Activated CD8-positive, alpha-beta memory T cell treated with anti-CD3 and anti-CD28 coated beads, Interleukin-2, amount 50 U/mL, for 4 hours (primary cell): ENCODE measurements at places on chromosomes 5 and 9.

- no peak for DNase-seq
Measured at GRCh38 chr5:36403632-36404311, 102.1 kb upstream of the RANBP3L start.

DNA sequence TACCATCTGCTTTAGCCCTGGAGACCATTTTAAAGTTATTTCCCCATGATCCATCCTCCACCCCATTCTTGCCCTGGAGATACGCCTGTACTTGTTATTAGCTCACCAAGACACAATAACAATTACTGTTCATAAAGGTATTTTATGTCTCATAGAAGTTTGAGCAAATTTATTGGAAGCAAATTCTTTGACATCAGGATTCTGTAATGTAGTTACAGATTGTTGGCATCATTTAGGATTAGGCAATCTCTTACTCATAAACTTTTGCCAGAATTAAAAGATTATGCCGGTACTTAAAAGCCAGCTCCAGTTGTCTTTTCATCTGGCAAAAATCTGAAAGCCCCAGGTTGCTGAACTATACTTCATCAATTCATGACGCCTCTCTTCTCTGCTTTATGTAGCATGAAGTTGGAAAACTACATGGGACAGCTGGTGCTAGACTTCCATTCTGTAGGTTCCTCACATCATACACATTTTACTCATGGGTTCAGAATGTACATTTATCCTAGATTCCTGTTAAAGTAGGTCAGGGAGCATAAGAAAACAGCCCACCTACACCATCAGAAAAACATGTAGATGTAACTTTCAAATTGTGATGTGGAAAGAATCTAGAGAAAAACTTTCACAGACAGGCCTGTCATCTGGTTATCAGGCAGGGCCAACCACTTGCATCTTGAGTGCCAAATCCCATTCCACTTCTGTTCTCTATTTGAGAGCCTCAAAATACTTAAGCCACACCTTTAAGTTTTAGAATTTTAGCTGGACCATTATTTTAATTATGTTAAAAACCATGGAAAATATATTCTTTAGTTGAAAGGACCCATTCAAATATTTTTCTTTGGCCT, 14.0 kb downstream of the ATP10B start:
- no peak for DNase-seq

- DNase-seq, result no peak
Measured at GRCh38 chr5:133896873-133897272, 71.6 kb downstream of the C5orf15 start.

GRCh38 chr9:1531424-1531823, 481.3 kb downstream of the DMRT2 start:
- no peak for DNase-seq

DNA sequence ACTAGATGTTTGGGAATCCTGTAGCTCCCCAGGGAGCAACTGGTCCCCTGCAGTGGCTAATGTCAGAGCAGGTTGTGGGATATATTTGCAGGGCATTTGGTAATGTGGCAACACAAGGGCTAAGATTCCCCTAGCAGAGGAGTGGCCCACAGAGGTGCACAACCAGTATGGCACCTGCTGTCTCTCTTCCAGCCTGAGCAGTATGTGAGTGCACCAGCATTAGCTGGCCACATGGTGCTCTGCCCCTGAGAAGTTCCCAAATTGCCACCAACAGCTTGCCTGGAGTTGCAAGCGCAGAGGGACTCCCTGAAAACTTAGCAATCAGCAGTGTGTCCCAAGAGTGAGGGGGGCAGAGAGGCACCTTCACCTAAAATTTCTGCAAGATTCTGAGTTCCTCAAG, 53.2 kb upstream of the SNCAIP start:
- no peak for DNase-seq

- peak; percentile 81 for DNase-seq
Measured at GRCh38 chr5:170225326-170226128, 7.3 kb upstream of the C5orf58 start.

DNA sequence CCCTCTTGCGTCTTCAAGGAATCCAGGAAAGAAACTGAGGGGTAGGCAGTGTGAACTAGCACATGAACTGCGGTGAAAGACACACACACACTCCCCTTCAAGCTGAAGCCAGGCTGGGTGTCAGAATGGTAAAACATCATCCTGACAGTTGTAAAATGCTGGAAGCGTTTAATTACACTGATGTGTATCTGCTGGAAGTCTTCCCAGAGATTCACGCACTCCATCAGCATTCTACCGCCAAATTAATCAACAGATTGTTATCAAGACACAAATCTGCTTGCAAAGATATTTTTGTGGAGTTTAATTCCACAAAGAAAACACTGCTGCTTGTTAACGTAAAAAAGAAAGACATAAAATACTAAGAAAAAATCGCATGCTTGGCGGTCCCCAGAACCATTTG, 241.0 kb upstream of the NFIL3 start:
- DNase-seq, result no peak

DNA sequence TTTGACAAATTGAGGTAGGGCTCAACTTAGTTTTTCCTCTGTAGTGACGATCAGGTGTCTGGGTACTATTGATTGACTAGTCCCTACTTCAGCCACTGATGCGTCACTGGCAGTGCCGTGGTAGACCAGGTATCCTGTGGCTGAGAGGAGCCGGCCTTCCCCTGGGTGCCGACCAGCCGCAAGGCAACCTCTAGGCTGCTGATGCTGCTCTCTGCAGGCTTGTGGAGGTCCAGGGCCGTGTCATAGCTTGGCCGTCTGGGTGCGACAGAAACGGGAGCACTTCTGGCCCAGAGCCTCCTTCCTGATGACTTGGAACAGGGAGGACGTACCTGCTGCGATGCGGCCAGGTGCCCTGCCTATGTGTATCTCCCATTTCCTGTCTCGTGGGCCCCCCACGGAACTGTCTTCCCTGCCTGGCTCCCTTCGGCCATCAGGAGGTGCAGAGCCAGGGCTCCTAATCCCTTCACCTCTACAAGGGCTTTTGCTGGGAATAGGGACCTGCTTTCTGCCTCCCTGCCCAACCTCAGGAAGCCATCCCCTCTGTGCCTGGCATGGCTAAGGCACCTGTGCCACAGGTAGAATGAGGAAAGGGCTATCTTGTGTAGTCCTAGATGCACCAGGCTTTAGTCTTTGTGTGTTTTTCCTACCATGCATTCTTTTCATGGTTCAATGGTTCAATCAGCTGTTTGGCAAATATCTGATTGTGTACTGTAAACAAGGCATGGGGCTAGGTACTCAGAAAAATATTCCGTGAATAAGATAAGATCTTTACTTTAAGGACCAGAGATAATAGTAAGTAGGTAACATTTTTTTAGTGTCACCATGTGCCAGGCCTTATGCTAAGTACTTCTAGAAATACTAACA, 44.6 kb downstream of the MVB12B start:
- DNase-seq, result no peak

GRCh38 chr9:104682642-104683041, 11.7 kb upstream of the OR13D1 start:
- no peak for DNase-seq

GRCh38 chr5:11411621-11412020, 492.6 kb downstream of the CTNND2 start:
- DNase-seq, result no peak

DNA sequence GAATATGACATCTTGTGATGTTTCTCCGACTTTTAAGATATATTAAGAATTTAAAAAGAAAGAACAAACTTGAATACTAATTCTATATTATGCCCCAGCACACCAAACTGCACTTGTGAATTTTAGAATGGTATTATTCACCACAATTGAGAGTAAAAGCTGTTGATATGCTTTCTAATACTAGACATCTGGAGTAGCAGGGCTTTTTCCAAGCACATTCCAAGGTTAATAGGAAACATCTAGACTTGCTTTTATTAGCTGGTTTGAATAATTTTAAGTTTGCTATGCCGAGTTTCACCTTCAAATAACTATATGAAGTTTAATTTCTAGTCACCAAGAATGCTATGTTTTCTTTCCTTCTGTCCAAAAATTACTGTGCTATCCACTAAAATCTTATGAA, 13.5 kb downstream of the NREP start:
- DNase-seq, result no peak

DNA sequence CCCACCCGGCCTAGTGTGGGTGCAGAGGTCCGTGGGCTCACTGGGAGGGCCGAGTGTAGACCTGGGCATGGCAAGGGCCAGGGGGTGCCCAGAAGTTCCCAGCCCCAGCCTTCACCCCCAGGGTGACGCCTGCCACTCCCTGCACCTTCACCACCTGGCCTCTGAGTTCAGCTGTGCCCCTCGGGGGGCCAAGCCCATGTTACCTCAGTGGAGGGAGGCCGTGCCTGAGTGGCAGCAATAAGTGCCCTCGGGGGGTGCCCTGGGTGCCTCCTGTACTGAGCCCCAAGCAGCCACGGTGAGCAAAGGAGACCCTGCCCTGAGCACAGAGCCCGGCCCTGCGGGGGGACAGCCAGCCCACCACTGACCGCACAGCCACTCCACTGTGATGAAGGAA, 10.3 kb upstream of the FCN2 start:
- no peak for DNase-seq

GRCh38 chr5:131649161-131649560, 14.1 kb upstream of the RAPGEF6 start:
- no peak for DNase-seq

DNA sequence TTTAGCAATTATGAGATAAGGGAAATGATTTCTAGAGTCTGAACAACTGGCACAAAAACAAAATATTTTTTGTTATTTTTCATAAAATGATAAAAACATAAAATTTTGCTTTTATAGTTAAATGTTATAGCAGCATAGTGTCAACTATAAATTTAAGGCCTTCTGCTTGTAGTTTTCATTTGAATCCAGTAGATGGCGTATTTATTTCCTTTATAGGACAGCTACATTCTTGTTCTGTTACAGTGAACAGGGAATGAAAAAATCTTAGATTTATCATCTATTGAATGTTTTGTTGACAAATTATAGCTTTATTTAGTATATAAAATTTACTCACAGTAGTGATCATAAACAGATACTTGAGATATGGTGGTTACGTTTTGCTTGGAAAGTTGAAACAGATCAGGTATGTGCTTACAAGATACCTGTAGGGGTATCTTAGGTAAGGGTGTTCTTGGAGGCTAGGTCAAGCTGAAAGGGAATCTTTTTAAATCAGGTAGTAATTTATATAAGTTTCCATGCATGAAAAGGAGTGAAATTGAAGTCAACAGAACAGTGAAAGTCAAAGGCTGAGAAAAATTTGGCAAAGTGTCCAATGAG, 239.3 kb upstream of the GRIN3A start:
- no peak for DNase-seq

DNA sequence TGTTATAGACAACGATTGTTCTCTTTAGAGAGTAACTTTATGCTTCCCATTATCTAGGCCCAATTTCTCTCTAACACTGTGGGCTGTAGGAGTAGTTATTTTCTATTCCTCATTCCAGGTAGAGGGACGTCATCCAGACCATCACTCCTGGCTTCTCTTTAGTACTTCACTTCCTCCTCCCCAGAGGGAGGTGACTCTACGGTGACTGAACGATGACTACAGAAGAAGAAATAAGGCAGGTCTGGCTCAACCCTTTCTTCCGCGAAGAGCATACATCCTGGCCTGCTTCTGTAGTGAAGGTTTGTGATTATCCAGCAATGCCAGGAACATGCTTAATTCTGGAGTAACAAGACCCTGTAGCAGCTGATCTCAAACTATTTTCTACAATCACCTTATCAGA, 50.8 kb downstream of the HMGCR start:
- no peak for DNase-seq

DNA sequence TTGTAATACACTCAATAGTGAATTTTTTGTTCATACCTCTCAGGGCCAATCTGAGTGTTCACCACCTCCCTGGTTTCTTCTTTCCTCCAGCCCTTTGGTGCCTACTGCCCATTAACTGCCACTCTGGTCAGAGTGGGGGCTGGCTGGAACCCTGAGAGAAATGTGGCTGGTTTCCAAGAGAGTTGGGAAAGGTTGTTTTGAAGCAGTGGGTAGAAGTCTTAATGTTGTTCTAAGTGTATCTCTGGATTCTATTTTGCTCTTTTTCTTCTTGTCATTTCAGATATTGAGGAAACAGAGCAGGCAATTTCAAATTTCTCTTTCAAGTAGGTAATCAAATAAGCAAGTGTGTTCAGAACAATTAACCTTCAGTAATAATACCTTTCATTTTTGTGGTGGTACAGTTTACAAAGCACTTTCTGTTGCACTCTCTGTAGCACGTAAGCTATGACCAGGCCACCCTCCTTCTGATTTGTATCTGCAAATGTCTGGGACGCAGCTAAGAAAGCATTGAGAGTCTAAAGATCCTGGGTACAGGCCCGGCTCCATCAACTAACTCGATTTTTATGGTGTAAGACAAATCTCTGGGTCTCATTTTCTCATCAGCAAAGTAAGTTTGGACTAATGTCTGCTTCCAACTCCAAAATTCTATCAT, 8.4 kb downstream of the SLC1A3 start:
- DNase-seq, result no peak

- peak; percentile 31 for DNase-seq
Measured at GRCh38 chr9:134136118-134136995, 475 bp downstream of the WDR5 start.
